ENCODE measurements at places on chromosomes 1 and 21.
A peak's percentile ranks its signal among the peaks of the same experiment; 100 is the strongest.

- DNase-seq, result no peak
Observed at GRCh38 chr21:32140604-32141317, 138.1 kb downstream of the MIS18A start.

DNA sequence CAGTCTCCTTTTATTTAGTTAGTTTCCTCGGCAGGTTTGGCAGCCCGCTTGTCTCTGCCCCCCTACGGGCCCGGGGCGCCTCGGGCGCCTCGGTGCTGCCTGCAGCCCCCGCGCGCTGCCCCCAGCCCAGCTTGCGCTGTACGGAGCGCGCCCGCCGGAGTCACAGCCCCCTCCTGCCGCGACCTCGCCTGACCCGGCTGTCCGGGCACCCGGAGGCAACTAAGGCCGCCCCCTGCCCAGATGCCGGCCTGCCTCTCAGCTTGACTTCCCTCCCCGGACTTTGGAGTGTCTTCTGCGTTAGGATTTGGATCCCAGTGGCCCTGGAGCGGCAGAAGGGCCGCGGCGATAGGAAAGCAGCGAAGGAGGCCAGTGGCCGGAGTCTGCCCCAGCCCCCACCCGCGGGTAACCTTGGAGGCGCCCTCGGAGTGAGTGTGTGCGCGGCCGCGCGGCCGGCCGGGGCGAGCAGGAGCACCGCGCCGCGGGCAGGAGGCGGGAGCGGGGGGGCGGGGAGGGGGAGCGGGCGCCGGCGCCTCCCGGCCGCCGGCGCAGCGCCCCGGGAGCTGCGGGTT is 7.6 kb downstream of the CDKN2C start:
- no peak for DNase-seq

DNA sequence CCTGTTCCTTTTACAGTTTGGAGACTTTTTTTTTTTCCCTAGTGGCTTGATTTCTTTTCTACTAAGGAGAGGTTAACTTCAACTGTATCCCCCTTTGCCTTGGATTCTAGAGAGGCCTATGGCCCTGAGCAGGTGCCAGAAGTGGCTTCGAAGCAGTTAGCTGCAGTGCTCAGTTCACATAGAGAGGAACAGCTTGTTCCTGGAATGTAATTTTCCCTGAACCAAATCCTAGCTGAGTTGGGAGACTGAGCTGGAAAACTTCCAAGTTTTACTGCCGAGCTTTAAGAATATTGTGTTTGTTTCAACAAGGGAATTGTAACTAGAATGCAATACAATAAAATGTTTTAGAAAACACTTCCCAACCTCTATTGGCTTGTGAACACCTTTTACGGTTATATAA is 17.5 kb downstream of the RD3 start:
- DNase-seq, result peak; percentile 15

- no peak for DNase-seq
Observed at GRCh38 chr1:210828996-210829596, 304.9 kb downstream of the KCNH1 start.

- DNase-seq, result no peak
Observed at GRCh38 chr1:7719468-7720094, 51.5 kb upstream of the VAMP3 start.

DNA sequence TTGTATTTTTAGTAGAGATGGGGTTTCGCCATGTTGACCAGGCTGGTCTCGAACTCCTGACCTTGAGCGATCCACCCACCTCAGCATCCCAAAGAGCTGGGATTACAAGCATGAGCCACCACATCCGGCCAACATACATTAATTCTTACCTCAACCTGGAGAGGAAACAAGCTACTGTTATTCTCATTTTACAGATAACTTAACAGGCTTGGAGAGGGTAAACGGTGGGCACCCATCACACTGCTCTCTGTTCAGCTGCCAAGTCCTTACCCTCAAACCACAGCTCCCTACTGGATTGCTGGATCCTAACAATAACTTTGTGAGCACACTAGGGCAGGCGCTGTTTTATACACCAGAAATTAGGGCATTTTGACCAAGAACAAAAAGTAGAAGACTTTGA is 93.6 kb upstream of the BARHL2 start:
- no peak for DNase-seq

DNA sequence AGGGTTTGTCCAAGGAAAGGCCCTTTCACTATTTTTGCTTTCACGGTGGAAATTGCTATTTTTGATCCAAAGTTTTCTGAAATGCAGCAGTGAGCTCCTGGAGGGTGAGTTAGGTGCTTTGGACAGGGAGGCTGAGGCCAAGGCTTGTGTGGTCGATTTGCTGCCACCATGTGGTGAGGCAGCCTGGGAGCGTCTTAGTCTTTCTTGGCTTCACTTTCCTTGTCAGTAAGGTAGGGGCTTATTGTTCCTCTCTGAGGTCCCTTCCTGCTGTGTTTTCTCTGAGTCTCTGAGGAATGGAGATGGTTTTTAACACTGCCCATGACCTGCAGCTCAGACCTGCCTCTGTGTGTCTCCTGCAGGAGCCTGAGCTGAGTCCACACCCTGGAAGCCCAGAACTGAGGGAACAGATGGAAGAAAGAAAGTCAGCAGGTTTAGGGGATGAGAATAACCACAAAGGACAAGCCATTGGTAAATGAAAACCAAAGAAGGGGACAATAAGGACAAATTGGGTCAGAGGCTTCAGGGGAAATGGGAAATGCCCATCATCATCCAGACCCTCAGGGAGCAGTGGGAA is 20.1 kb upstream of the S100A10 start:
- no peak for DNase-seq

DNA sequence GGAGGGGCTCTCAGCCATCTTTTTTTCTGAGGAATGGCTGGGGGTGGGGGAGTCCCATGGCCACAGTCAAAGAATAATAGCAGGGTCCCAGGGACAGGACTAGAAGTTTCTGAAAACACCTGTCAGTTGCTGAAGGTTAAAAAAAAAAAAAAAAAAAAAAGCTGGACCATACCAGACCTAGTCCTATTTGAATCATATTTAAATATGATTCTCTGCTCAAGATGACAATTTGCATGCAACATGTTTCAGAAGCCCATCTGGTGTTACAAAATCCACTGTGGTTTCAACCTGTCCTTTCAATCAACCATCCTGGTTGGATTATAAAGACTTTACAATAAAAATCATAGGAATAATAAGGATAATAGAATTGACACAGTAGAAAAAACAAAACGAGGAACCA is 153.7 kb downstream of the TENT5C start:
- DNase-seq, result no peak

DNA sequence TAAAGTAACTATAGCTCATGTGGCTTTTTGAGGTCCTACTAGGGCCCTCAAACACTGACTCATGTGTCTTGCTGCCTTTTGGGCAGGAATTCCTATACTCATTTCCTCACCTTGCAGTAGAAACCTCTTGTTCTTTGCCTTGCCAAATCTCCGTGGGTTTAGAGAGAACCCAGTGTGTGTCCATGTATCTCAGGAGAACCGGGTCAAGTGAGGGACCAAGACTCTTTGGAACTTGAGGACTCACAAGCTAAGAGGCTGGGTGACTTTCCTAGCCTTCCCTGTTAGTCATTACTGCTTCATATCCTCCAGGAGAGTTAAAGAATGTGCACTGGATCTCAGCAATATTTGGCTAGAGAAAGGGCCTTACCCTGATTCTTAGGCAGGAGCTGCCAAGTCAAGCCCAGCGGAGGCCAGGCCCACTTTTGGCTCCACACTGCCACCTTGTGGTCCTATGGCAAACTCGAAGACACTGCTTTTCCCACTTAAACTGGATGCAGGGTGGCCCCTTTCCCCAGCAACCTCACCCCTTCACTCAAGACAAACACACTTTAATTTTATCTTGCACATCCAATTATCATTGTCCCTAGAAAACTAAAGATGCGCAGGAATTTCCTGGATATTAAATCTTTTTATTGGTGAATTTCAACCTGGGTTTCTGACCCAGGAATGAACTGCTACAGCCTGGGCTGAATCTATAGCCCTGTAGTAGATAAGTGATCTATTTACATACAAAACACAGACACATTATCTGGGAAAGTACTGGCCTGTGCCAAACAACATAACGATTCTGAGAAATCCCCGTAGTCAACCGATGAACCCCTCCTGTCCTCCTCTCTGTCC is 10.6 kb downstream of the AVPR1B start:
- DNase-seq, result peak; percentile 22

DNA sequence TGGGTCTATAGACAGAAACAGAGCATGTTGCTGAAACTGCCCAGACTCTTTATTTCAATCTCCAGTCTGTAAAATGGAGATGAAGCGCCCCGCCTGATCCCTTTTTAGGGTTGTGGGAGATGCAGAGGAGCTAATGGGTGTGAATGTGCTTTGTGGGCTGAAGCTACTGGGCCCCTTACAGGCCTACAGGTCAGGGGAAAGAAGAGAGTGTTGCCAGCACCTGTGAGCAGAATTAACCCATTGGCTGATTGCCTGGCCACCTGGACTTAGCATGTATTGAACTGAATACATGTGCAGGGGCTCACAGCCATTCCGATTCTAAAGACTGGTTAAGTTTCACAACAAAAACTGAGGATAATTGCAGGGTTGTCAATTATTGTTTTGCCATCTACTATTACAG is 13.9 kb upstream of the ATF3 start:
- no peak for DNase-seq

DNA sequence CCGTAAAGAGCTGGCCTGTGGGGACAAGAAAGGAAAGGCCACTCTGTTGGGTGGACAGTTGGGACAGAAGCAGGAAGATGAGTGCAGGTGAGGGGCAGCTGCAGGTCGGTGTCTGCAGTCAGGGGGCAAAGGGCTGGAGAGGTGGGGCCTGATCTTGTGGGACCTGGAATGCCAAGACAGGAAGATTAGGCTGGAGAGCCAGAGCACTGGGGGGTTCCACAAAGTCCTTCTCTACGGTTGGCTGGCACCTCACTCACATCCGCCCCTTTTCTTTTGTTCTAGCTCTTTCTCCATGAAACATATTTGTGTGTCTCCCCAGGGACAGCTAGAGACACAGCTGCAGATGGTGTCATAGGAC is 404.1 kb downstream of the PTPRU start:
- DNase-seq, result no peak

DNA sequence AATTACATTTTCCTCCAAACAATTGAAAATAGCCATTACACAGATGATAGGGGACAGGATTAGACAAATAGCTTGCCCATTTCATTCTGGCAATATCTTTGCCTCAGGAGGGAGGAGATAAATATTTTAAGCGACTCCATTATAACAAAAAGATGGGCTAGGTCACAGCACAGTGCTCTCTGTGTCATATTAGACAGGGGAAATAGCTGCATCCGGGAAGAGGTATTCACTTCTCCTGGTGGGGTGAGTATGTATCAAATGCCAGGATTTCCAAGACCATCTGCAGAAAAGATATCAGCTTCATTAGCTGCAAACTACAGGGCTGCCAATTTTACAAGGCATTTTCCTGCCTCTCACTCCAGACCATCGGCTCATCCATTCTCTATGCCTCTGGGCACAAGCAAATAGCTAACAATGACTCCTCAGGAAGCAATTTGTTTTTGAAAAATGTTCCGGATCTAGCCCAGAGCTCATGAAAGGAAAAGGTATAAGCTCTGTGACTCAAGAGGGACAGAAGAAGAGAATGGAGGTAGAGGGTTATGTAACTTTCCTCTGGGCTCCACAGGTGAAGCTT is 41.9 kb upstream of the ANGPTL7 start:
- DNase-seq, result no peak

DNA sequence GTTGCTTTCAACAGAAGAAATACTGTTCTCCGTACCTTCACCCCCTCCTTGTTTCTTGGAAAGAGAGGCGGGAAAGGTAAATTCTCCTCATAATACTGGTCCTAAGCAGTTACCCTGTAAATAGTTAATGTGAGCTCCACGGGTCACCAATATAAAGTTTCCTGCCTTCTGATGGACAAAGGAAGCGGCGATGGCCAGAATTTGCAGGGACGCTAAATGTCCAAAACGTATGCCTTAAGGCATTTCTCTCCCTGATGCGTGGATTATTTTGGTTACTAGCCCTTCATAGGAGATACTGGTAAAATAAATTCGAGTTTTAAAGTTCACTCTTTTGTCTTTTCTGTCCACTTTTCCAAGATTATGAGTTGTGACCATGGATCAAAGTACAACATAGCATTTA is 898 bp upstream of the PTGS2 start:
- no peak for DNase-seq

DNA sequence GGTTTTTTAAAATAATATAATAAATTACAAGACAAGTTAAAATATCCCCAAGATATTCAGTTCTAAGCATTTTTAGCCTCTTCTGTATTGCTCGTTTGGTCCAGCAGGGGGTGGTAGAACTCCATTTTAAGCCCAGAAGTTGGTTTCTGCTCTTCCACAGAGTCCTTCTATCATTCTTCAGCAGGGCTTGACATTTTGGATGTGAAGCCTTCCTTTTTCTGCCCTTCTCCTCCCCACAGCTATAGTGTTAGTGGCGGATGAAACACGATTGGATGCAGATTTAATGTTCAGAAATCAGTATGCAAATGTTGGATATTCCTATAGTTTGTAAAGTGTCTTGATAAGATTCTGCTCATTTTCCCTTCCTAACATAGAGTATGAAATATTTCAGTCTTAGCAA is 1.4 kb downstream of the NCAM2 start:
- DNase-seq, result no peak

DNA sequence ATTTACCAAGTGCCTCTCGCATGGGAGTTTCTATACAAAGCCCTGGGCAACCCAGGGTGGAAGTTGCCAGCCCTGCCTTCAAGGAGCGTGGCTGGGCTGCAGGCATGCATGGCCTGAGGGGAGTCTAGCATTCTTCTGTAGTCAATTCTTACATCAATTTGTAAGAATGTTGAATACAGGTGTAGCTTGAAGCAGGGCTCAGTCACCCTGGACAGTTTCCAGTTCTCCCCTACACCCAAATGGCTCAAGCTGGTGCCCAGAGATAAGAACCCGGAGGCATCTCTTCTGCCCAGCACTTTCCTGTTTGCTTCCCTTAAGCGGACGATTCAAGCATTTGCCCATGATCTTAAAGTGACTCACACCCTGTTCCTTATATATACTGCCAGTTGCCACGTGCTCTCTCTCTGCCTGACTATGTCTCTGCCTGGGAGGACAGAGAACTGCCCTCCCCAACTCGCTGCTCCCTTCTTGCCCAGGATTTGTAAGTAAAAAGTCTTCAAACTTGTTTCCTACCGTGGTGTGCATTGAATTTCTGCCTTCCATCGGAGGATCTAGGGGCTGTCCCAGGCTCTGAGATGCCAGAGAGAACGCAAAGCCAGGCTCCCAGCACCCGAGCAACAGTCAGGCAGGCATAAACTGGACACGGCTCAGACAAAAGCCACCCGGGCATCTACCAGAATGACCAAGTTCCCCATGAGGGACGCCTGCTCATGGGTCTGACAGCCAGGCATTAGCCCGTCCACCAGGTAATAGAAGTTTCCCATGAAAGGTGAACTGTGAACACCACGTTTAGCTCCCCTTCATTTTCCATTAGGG is 50.9 kb upstream of the AJAP1 start:
- DNase-seq, result no peak

DNA sequence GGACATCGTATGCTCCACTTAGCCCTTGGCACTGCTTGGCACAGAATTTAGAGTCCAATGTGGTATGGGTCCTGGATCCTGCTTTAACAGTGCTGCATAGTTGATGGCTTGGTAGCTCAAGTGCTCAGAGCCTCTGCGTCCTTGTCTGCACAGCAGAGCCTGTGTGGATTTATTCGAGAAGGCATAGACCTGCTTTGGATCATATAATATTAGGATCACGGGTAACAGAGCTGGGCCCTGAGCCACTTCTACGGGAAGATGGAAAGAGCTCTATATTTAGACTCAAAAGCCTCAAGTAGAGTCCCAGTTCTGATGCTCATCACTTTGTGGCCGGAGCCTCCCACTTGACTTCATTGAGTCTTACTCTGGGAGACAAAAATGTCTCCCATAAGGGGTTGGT is 164.4 kb upstream of the EDN2 start:
- no peak for DNase-seq
